Right lobe of liver (tissue), 6 donors: ENCODE measurements at places on chromosomes 7 and 10. TPM values are rescaled to one million over a fixed set of nuclear protein-coding genes. Genes with fewer than 3 reads are reported as not detected.

DNA sequence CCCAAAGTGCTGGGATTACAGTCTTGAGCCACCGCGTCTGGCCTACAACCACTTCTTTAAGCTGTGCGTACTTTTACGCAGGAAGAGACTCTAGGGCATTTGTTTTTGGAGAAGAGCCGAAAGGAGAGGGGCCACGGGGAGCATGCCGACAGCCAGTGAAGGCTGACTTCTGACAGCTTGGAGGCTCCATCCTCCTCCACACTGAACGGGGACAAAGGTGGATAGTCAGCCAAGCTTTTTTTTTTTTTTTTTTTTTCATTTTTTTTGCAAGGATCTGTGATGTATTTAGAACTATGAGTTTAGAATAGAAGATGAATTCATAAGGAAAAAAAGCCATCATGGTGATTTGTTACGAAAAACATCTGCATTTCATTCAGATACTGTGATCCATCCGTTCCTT, 221.7 kb downstream of the ARHGAP21 start:
- no peak for DNase-seq

CABCOCO1 gene
- not detected for total RNA-seq

LIPJ gene
- 0.29 TPM for total RNA-seq

ENTPD1 gene
- total RNA-seq, result 3.4 TPM

TMEM176A gene
- 697 TPM for total RNA-seq

GRCh38 chr7:130349911-130350782, 5.5 kb downstream of the CPA5 start:
- no peak for DNase-seq

CNNM2 gene
- 6.2 TPM for total RNA-seq

SERPINE1 gene
- 24.3 TPM for total RNA-seq

DNA sequence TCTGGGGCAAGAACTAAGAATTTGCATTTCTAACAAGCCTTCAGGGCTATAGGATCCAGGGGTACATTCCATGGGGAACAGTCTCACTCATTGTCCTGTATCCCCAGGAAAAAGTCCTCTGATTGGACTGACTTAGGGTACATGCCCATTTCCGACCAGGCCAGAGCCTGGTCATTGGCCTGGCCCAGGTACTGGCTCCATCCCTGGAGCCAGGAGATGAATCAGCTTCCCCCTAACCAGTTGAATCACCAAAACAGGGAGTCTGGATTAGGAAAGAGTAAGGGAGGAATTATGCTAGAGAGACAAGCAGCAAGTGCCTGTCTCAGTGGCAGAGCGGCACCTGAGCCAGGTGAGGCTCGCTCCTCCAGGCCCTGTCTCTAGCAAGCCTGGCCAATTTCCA, 137.5 kb downstream of the FGFR2 start:
- no peak for DNase-seq

IL6 gene
- not detected for total RNA-seq

TPST1 gene
- total RNA-seq, result 21.9 TPM

DNA sequence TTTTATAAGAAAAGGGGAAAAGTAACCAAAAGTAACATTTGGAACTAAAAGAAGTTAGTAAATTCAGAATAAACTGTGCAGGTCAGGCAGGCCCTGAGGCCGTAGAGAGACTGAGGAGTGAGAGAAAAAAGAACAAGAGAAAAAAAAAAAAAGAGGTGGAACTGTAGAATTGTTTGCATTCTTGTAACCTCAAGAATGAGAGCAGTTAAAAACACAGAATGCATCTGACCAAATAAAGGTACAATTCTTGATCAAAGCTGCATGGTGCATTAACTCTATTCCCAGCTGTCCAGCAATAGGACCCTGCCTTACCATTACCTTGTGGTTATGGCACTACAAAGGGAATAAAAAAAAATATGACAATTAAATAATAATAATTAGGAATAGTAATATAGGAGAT, 170.1 kb upstream of the SEMA3A start:
- DNase-seq, result no peak

RUFY2 gene
- total RNA-seq, result 5.2 TPM

JCAD gene
- total RNA-seq, result 2.8 TPM

HOXA2 gene
- not detected for total RNA-seq

WNT8B gene
- total RNA-seq, result not detected

HMX3 gene
- total RNA-seq, result not detected

RPA3 gene
- 22.3 TPM for total RNA-seq

- DNase-seq, result no peak
These were observed 29.0 kb upstream of the PRSS1 start for GRCh38 chr7:142720172-142720773.

GRCh38 chr7:94050046-94050445, 45.9 kb upstream of the BET1 start:
- DNase-seq, result no peak

DNA sequence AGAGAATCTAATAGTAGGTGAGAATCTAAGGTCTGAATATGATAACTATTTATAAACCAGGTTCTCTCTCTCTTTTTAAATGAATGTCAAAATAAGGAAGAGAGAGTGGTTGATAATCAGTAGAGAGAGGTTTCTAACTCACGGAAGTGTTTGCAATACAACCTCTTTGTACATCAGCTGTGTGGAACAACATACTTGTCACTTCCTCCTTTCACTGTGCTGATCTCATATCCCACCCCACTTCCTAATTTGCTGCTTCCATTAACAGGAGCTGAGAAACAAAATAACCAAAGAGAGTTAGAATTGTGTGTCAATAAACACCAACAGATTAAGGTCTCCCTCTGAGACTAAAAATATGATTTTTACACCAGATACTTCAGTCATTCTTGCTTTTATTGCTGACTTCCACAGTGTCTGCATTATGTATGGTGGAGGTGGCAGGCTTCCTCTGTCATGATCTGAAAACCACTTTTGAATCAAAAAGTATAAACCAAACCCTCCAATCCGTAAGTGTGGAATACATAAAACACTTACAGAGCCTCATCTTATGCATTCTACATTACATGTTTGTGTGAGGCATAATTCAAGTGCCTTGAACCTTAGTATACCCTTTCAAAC, 25.0 kb downstream of the CACUL1 start:
- DNase-seq, result no peak

GRCh38 chr10:112565434-112566053, 118.5 kb downstream of the VTI1A start:
- DNase-seq, result no peak

SPDYE6 gene
- total RNA-seq, result not detected

TMEM270 gene
- total RNA-seq, result not detected

DNA sequence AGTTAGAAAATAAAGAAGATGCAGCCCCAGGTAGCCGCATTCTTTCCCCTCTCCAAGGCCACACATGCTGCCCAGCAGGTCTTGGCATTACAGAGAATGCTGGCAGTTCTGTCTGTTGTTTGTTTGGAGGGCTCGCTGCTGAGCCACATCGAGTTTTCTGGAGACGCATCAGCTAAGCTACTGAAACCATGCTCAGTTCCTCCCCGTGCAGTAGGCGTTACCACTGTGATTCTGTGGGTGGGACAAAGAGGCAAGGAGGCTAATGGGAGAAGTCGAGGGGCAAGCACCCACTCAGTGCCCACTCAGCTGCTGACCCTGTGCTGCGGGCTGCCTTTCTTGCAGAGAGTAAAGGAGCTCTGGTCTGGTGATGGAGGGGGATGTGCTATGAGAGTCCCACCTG, 15.5 kb upstream of the GTPBP4 start:
- no peak for DNase-seq

INTS1 gene
- 43.5 TPM for total RNA-seq

SEMA3D gene
- total RNA-seq, result 0.29 TPM

LBX1 gene
- not detected for total RNA-seq

DNA sequence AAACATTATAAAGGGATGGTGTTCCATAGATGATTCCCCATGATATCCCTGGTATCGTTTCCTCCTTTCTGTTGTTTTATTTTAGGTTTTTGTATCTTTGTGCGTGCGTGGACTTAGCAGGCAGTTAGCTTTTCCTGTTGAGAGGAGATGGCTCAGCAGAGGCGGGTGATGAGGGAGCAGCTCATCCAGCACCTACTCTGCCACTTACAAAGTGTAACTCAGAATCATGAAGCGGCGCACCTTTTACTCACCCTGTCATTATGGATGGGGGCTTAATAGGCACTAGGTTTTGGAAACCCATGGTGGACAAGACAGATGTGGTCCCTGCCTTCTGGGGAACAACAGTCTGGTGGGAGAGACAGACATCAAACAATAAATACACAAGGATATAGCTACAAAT, 17.1 kb downstream of the FAM241B start:
- DNase-seq, result peak; percentile 8

PARD3 gene
- 21.9 TPM for total RNA-seq

- DNase-seq, result no peak
These were observed 183.6 kb upstream of the NFE2L3 start for GRCh38 chr7:25968205-25968993.

ANK3 gene
- 18.0 TPM for total RNA-seq

- DNase-seq, result no peak
These were observed 531.3 kb downstream of the ATRNL1 start for GRCh38 chr10:115624448-115624847.

GRCh38 chr10:98252464-98252863, 15.5 kb downstream of the LOXL4 start:
- no peak for DNase-seq

FMC1 gene
- 6.4 TPM for total RNA-seq

NPM3 gene
- total RNA-seq, result 31.8 TPM

GRCh38 chr10:77392851-77393250, 244.8 kb downstream of the KCNMA1 start:
- DNase-seq, result no peak

GRCh38 chr10:3097160-3097559, 29.8 kb downstream of the PFKP start:
- DNase-seq, result no peak

GRCh38 chr10:71999360-72000072, 35.3 kb downstream of the CHST3 start:
- no peak for DNase-seq

CLDN15 gene
- 10.8 TPM for total RNA-seq
